Testis (tissue), 5 donors: ENCODE measurements at places on chromosomes 4 and X.

- no peak for DNase-seq
Observed at GRCh38 chr4:138259271-138259670, 17.1 kb upstream of the SLC7A11 start.

- no peak for DNase-seq
Observed at GRCh38 chr4:11412211-11412610, 16.5 kb downstream of the HS3ST1 start.

DNA sequence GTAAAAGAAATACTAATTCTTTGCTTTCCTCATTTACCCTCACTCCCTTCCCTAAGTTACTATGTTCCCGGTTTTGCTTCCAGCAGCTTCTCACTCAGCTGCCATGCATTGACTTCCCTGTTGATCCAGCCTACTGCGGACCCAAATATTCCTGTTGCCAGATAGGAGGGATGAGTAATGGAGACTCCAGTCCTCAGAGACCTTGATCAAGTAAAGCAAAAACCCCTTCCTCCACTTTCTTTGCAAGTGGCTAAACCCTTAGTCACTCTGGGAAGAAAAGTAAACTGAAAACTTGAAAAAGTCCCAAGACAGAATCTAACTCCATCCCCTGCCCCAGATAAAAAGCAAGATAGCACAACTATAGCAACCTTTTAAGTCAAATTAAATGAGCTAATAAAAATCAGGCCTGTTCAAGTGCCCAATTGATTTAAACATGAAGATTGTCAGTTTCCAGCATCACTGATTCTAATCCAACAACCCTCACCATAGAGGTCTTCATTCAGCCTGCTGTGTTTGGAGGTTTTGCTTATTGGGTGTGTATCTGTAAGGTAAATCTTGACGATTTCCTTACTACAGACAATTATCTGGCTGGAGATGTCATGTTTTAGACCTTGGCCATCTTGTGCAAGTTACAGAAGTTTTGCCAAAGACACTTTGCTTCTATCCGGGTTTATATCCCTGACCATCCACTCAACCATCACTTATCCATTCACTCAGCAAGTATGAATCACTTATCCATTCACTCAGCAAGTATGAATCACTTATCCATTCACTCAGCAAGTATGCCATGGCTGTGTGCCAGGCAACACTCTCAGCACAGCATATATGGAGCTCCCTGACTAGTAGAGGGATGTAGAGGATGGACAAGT lies 17.6 kb downstream of the FGFBP1 start:
- DNase-seq: no peak

GRCh38 chrX:131045726-131046125 lies 12.4 kb upstream of the ARHGAP36 start:
- DNase-seq: no peak

DNA sequence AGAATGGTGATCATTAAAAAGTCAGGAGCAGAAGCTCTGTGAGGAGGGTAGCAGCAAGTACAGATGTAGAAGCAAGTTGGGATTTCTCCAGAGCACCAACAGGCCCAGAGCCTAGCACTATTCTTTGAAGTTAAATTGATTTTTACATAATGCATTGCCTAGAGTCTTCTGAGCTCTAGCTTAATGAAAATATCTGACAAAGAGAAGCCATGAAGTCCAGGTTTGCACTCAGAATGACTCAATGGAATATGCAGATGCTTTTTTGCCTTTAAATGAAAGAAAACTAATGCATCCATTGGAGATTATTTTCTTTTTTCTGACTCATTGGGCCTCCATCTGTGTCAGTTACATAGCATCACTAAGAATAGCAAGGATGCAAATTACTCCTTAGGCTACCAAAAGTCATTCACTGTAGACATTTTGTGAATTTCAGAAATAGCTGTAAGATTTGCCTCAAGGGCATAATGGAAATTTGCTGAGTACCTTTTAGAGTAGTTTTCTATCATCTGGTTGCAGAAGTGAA lies 91.0 kb downstream of the EDA2R start:
- DNase-seq: no peak

DNA sequence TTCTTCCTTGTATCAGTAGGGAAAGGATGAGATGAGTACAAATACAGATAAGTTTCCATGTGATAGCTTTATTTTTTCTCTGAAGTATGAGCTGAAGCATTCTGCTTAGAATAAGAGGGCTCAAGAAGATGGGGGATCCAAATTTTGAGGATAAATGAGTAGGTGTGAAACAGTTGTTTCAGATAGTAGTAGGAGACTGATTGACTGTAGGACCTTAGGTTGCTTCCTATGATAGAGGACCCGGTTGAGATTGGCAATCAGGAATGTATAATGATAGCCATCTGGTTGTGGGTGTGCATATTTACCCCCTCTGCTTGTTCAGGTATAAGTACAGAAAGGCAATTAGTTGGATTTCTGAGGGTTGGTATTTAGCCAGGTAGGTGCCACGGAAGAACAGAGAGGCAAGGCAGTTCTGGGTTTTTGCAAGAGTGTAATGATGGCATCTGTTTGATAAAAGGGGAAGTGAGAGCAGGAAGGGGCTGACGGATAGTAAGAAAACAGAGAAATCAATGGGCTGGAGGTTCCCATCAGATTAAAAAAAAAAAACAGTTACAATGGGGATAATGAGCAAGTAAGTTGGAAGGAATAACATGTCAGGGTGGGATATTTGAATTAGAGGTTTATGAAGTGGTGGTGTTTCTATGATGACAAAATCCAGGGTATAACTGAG lies 13.7 kb downstream of the OCRL start:
- no peak for DNase-seq

GRCh38 chr4:70734971-70735370 lies 13.2 kb downstream of the RUFY3 start:
- no peak for DNase-seq

GRCh38 chr4:8582436-8582835 lies 2.2 kb downstream of the GPR78 start:
- no peak for DNase-seq

DNA sequence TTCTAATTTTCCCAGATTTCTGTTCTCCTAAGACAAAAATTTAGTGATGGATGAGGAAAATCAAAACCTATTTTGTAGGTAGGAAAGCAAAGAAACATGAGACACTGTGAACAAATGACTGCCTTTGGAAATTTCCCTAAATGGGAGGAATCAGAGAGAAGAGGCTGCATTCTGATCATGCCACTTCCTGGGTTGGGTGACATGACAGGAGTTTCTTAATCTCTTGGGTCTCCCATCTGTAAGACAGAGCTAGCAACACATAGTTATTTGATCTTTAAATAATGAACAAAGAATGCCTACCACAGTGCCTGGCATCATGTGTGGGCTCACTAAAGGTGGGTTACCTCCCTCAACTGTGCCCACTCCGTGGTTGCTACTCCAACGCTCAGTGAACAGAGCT lies 57.1 kb downstream of the CCDC149 start:
- DNase-seq: no peak

GRCh38 chrX:10557166-10557565 lies 63.2 kb downstream of the MID1 start:
- no peak for DNase-seq

DNA sequence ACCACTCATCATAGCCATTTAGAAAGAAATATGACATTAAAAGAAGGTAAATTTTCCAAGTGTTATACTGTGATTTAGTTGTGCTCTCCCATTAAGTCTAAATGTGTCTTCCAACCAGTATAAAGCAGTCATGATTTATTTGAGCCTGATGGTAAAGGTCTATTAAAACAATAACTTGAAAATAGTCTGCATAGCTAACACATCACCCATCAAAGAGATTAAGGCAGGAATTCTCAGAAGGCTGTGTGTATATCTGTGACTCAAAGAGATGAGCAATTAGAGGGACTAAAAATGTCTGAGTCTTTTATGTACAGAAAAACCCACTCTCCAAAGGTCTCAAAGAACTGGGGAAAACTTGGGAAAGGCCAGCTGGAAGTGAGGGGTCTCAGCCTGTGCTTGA lies 70.3 kb upstream of the IQCM start:
- DNase-seq: no peak

DNA sequence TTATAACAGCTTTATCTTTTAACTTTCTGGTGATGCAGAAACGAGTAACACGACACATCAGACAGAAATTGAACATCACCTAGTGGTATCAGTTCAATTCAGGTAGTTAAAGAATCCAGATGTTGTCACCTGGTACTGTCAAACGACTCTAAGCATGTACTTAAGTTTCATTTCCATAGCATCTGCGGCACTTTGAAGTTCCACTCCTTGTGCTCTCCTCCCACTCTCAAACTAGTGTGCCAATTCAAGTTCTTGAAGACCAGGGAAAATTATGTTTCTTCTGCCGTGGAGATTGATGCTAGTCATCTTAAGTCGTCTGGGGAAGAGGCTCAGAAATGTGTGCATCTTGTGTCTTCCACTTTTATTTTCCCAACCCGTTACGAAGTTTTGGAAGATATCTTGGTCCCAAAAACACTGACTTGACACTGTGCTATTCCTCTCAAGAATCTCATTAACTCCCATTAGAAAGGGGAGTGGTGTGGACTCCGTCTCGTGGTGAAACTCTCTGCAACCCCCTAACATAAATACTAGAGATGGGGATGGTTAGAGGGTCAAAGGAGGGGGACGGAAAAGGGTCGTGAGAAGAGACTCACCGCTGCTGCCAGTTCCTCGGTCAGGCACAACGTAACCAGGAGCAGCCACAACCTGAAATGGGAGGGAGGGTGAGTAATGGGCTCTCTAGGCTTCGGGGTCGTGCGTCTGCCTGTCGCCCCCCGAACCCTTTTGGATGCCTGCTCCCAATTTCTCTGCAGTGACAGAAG lies 693 bp downstream of the COL4A6 start:
- peak; percentile 11 for DNase-seq

DNA sequence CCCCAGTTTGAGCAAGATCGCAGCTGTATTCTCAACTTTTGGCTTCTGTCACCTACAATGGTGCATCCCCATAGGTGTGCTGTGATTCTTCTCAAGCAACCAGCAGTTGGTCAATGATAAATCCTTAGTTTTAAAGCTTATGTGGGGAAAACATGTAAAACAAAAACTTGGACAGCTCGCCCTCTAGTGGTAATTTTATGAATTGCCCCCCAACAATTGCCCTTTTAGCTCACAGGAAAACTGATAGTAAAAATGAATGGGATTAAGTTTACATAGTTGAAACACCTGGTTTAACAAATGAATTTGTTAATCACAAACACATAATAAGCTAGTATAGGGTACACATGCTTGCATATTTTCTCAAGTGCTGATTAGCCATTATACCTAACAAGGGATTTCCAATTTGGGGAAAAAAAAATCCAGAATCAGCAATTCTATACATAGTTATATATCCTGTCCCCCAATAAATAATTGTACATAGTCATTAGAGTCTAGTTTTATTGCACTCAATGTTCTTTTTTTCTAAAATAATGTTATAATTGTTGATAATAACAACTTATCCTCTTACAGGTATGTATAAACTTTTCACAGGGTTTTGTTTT lies 30.1 kb downstream of the TEX13A start:
- peak; percentile 41 for DNase-seq

- no peak for DNase-seq
Observed at GRCh38 chr4:169385376-169385775, 114.6 kb upstream of the SH3RF1 start.

DNA sequence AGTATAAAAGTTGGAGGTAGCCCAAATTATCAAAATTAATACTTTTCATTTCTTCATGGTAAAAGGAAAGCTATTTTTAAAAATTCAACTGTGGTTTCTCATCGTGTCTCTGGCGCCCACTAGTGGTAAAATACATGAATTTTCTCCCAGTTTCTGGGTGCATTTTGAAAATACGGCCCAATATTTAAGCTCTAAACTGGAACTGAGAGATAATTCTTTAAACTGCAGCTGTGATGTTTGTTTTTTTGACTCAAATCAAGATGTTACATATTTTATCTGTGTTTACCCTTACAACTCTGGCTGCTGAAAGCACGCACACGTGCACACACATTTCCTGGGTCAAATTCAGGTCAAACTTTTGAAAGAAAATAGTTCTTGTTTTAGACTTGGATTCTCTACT lies 123.9 kb upstream of the ACSL4 start:
- no peak for DNase-seq

DNA sequence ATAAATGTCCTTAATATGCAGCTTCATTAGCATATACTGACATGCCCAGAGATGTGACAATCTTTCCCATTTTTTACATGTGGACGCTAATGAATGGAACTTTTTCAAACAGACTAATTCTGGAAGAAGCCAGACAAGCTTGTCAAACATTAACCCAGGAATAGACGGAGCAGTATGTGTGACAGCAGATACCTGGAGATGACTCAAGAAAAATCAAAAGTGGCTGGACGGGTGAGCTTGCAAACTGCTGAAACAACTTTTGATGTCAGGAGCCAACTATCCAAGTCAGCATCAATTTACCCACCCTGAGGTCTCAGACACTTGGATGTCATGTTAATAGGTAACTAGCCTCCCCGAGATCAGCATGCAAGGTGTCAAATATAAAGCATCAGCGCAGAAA lies 183.0 kb downstream of the PACRGL start:
- no peak for DNase-seq

- DNase-seq: no peak
Observed at GRCh38 chrX:118901991-118902390, 72.4 kb upstream of the LONRF3 start.

- DNase-seq: no peak
Observed at GRCh38 chr4:1291091-1291490, 1.4 kb downstream of the MAEA start.

DNA sequence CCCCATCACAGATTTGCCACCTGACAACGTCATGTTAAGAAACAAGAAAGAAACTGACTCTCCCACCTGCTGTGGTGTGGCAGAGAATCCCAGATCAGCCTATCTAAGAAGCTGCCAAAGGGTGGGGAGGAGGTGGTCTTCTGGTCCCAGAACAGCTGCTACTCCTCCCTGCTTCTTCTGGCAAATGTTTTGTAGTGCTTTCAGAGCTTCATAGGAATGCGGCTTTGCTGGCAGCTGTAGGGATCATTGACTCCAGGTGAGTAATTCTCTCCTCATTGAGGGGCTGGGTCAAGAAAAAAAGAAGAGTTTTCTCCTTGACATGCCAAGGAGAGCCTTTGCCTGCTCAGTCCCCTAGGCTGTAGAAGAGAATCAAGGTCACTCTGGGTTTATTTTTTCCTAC lies 23.3 kb downstream of the NRK start:
- no peak for DNase-seq

GRCh38 chr4:142614621-142615323 lies 231.3 kb downstream of the INPP4B start:
- DNase-seq: no peak

DNA sequence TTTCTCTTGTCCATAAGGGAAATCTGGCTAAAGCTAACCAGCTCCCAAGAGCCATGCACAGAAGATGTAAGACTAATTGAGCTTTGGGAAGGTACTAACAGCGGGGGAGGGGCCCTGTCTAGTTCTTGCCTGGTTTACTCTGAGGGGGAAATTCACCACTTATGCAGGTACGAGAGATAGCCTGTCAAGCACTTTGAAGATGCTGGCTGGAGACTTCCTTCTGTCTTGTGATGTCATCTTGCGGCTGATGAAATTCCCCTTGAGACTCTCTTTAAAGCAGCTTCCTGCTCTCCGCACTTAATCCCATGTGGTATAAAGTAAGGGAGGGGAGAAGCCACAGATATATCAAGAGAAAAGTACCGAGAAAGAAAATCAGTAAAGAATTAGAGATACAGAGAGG lies 345.3 kb downstream of the MAPK10 start:
- no peak for DNase-seq

DNA sequence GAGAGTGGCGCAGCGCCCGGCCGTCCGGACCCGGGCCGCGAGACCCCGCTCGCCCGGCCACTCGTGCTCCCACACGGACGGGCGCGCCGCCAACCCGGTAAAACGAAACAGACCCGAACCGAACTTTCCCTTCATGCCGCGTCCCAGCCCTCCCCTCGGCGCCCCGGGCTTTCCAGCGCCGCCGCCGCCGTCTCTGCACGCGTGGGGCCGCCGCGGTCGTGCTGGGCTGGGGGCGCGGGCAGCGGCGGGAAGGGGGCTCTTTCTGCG lies 222 bp downstream of the SMAD1 start:
- DNase-seq: no peak

- no peak for DNase-seq
Observed at GRCh38 chr4:76767983-76768382, 130.0 kb downstream of the SOWAHB start.
